Astrocyte of the hippocampus (primary cell): ENCODE measurements at places on chromosomes 7 and 10.

- DNase-seq: peak; percentile 68
Measured at GRCh38 chr7:45000093-45001032, at the start of gene CCM2. TSS of gene CCM2 (plus strand) at chr7:45000201. CDS start at chr7:45000334, 133 bp downstream.

DNA sequence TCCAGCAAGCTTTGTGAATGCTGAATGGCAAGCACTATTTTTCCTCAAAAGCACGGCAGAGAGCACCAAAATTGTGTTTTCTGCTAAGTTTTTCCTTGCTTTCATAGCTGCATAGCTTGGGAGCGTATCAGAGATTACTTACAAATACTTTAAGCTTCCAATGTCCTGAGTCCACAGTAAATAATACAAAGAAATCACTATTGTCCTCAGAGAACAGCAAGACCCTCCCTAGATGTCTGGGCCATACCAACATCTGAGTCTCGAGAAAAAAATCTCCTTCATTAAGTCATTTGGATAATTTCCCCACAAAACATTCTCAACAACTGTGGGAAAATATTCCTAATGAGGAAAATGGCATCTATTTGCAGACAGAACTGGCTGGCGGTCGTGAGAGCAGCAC lies 41.7 kb downstream of the SGMS1 start:
- peak; percentile 42 for DNase-seq

DNA sequence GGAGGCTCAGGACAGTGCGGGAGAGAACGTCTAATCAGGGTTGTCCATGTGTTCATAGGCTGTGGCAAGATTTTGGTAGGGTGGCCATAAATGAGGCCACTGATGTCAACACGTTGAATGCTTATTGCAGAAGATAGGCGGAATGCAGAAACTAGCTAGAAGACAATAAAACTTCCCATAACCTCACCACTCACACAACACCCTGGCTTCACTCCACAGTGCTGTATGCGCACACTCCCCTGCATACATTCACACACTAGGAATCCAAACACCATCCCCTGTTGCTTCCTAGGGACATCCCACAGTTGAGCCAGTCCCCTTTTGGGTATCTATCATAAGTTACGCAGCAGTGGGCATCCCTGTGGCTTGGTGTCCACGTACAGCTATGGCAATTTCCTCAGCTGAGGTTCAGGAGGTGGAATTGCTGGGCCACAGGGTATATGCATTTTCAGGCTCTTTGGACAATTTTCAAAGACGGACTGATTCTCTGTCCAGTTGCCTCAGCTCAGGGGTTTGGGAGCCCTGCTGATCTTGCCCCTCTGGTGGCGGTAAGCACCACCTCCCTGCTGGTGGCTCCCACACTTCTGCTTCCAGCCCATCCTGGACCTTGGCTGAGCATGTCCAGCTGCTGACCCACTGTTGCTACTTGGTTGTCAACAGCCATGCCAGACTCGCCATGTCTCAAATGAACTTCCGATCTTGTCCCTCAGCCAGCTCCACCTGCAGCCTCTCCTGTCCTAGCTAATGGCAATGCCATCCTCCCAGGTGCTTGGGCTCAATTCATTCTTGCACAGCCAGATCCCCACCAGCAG lies 36.4 kb downstream of the CDH23 start:
- no peak for DNase-seq

- no peak for DNase-seq
Measured at GRCh38 chr7:149477494-149478443, 16.9 kb upstream of the ZNF777 start.

GRCh38 chr10:71687077-71687476 lies 32.5 kb downstream of the C10orf105 start:
- DNase-seq: no peak

DNA sequence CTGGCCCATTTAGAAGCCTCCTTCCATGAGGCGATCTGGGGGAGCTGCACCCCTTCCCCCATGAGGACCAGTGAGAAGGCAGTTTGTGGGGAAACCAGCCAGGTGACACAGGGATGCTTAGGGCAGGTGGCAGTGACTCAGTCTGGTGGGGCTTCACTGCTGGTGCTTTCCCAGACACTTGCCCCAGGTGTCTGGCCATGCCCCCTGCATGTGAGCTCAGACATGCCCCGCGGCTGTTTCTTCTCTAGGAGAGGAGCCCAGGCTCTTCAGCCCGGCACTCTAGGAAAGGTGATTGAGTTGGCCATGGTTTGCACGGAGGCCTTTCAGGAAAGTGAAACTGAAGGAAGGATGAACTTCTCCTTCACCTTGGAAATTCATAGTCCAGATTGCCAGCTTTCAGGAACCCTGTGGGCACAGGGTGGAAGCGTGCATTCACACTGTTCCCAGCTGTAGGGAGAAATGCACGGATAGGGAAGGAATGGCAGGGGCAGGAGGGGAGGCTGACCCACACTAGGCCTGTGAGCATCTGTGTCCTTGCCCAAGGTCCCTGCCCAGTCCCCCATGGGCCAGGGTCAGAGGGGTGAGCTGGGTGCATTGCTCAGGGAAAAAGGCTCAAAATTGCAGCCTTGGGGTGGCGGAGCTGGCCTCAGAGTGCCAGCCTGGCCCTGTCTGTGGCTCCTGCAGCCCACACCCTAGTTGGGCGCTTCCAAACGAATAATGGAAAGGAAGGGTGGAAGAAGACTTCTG lies 359.1 kb downstream of the GLRX3 start:
- DNase-seq: no peak

- DNase-seq: no peak
Measured at GRCh38 chr10:21203473-21204107, 306.5 kb upstream of the NEBL start.

DNA sequence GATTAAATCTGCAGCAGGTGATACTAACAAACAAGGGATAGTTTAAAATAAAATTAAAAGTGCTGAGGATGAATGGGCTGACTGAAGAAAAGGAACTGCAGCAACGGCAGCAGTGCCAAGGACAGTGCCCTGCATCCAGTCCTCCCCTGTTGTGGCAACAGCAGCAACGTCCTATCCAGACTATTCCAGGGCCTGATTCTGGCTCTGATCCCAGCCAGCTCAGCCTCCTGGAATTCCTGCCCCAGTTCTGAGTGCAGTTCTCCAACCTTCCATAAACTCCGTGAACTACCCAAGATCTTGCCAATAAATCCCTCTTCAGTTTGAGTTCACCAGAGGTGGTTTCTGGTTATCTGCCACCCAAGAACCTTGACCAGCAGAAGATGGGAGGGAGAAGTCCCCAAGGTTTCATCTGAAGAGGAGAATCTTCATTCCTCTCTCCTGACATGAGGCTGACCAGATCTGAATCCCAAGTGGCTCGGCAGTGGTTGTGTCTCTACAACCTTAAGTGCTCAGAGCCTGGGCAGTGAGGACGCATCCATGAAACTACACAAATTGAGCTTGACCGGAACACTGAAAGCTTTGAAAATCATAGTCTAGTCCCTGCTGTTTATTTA lies 115.8 kb downstream of the SORBS1 start:
- peak; percentile 92 for DNase-seq

DNA sequence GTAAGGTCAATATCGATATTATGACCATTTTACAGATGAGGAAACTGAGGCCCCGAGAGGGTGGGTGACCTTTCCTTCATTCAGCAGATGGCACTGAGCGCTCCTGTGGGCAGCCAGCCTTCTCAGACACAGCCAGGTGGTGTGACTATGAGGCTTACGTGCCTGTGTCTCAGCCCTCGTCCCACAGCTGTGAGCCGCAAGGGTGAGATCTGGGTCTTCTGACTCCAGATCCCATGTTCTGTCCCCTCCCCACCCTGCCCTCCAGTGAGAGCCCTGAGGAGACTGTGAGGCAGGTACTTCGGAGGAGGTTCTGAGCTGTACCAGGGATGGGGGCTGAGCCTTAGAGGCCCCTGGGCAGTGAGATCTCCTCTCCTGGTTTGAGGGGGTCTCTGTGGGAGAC lies 613.8 kb upstream of the FOXK1 start:
- DNase-seq: no peak

DNA sequence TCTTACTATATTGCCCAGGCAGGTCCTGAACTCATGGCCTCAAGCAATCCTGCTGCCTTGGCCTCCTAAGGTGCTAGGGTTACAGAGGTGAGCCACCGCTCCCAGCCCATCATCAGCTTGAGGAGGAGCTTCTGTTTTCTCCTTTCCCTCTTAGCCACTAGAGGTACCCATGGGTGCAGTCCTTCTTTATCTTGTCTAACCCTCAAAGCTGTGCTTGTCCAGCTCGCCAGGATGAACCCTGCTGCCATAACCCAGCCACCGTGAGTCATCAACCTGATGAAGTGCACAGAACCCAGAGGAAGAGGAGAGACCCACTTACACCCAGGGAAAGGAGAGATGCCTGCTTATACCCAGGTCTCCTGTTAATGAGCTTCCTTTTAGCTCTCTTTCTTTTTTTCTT lies 133.4 kb downstream of the CUL2 start:
- DNase-seq: no peak

GRCh38 chr10:31602541-31603234 lies 283.7 kb downstream of the ZEB1 start:
- peak; percentile 68 for DNase-seq

DNA sequence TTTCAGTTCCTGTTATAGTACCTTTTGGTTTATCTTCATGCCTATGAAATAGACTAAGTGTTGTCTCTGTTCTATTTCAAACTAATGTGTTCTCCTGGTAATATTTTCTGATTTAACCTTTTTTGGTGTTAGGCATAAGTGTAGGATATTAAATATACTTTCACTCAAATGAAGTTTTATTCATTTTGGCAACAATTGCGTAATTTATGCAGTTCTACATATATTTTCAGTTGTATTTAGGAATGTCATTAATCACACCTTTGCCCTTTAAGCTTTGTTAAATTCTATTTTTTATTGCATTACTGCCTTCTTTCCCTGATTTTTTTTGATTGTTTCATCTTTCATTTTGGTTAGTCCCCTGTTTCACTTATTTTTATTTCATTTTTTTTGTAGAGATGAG lies 47.3 kb downstream of the RSBN1L start:
- DNase-seq: no peak

DNA sequence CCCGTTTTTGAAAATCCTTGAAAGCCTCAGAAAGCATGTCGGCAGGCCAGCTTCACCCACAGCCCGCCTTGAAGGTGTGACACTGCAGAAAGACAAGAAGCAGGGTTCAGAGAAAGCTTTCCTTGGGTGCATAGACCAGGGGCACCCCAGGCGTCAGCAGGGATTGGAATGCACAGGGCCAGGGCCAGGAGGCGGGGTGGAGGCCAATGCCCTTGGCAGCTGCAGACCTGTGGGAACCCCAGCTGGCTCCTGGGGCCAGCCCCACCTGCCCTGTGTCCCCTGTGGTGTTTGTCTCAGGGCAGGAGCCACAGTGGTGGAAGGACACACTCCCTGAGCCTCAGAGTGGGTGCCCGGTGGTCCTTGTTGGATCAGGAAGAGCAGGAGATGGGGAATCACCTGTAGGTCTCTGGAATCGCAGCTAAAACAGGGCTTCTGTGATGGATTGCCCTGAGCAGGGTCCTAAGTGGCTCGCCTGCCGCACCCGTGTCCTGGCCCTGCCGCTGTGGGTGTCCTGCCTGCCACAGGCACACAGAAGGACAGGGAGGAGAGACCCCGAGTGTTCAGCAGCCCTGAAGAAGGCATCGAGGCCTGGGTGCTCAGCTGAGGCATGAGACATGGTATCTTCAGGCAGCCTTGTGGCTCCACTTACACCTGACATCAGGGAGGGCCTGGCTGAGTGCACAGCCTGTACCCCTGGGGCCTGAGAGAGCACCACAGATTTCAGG lies 32.5 kb downstream of the ANXA8 start:
- DNase-seq: no peak

GRCh38 chr7:106057204-106057961 lies 54.7 kb downstream of the SYPL1 start:
- no peak for DNase-seq

- DNase-seq: no peak
Measured at GRCh38 chr10:116286626-116287200, 13.7 kb upstream of the GFRA1 start.

DNA sequence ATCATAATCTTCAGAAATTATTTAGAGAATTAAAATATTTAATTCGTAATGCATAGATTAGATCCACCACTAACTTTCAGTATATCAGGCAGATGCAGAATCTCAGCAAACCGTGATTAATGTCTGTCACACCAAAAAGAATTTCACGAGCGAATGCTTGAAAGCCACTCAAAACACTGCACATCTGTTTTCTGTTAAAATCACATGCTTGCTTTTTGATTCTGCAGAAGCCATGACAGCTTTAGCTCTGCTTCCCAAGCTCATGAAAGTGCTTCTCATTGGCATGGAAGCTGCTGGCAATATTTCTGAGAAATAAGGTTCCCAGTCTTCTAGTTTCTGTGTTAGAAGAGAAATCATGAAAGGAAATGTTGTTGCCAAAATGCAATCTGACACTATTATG lies 837.8 kb upstream of the LRRN3 start:
- DNase-seq: no peak

DNA sequence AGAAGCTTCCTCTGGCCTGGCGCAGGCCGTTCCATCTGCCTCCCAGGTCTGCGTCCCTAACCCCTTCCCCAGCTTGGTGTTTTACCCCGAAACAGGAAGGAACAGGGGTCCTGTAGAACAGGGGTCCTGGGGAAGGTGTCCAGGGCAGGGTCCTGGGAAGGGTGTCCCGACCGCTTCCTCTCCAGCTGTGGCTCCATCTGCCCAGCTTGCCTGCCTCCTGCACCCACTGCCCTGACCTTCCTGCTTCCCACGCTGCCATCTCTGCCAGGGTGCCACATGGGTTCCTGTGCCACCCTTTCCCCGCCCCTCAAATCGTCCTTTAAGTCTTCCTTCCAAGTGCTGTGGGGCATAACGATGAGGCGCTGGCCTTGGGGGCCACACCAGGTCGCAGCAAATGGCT lies 32.4 kb downstream of the WDR86 start:
- no peak for DNase-seq

DNA sequence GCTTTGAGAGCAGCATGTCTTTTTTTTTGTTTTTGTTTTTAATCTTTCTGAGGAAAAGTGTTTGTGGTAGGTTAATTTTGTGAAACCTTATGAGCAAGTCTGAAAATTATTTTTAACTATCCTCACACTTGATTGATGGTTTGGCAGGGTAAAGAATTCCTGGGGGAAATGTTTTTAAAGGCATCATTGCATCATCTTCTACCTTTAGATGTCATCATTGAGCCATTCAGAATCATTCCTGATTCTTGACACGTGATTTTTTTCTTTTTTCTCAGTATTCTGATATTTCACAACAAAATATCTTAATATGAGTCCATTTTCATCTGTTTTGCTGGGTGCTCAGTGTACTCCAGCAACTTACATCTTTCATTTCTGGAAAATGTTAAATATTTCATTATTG lies 28.3 kb downstream of the PALS2 start:
- no peak for DNase-seq
